ENCODE measurements at places on chromosomes 4 and X.

DNA sequence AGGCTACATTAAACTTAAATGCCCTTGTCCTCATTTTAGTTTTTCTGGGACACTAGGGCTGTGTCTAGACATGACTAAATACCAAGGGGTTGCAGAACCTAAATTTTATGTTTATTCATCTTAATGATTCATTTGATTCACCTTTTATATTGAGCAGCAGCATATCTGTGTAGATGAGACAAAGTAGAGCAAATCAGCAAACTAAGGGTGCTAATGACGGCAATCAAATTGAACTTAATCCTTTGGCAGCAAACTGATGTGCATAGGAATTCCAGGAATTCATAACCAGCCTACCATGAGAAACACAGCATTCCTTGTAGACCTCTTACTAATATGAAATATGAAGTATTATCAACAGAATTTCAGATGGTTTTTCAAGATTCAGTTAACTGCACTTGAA is 25.1 kb downstream of the EPHA5 start:
- DNase-seq, result no peak

- no peak for DNase-seq
Observed at GRCh38 chrX:142711796-142712290, 313.9 kb upstream of the SPANXN4 start.

DNA sequence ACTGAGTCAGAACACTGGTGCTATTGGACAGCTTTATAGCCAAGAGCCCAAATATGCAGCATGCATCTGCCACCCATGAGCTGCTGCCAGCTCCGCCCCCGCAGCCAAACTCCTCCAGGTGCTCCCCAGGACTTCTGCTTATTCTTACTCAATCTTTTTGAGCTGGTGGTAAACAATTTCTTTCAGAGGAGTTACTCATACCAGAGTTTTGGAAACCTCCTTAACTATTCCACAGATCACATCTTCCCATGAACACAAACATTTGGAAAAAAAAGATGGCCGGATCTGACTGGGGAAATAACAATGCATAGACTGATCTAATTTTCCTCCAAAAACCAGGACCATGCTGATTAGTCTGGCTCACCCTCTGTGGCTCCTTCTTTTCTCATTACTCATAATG is 399.9 kb downstream of the GPM6A start:
- no peak for DNase-seq

GRCh38 chr4:139558235-139559088 is 2.4 kb upstream of the SETD7 start:
- DNase-seq, result no peak

- DNase-seq, result no peak
Observed at GRCh38 chr4:124417371-124417770, 295.2 kb downstream of the ANKRD50 start.
